ENCODE measurements at places on chromosomes 12 and 14.

- no peak for DNase-seq
These were observed 17.7 kb downstream of the AHSA1 start for GRCh38 chr14:77475432-77476115.

DNA sequence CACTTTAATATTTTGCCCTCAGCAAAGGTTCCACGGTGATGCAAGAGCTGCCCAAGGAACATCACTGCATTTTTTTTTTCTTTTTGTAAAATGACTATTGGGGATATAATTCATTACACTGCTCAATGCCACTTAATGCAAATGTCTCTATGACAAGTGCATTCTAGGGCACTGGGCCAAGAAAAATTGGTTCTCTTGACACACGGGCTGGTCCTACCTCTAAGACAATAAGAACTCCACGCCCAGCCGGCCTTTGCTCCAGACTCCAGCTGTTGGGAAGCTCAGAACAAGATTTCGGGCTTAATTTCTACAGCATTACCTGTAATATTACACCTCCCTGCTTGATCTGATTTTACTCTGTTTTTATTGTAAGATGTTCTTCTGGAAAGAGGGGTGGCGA is 48.8 kb upstream of the VRK1 start:
- DNase-seq, result no peak

DNA sequence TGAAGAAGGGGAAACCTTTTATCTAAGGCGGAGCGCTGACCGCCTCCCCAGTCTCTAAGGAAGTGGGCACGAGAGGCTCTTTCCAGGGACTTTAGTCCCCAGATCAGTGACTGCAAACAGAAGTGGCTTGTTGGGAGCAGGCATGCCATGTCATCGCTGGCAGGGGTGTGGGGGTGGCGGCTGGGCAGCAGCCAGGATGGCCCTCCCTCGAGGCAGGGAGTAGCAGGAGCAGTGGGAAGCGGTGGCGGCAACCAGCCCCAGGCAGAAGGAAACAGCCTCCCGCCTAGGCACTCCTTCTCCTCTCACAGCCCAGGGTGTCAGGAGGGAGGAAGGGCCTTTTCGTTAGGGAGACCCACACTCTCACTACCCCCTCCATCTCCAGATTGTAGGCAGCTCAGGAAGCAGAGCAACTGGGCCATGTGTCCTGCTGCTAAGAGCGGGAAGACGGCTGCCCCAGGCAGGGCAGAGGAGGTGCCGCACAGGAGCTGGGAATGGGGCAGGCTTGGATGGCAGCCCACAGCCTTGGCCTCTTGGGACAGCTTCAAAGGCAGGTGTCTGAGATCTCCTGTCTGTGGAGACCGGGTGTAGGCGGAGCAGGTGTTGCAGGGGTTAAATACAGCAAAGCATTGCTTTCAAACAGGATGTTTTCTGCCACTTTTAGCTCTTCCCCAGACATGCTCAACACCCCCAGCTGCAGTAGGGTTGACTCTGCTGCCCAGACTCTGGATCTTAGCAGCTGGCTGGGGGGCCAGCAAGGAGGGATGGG is 21.8 kb downstream of the VDR start:
- DNase-seq, result no peak

DNA sequence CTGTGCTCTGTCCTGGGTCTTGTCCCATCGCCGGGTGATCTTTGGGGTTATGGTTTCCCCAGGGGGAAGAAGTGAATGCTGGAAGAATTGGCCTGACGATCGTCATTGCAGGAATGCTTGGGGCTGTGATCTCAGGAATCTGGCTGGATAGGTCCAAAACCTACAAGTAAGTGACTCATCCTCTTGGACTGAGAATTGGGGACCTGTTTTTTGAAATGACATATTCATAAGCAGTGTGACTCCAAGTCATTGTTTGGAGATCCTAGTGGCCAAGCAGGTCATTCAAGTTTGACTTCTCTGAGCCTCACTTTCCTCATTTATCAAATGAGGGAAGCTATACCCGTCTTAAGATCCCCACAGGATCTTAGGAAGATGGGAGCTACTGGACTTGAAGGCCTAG is 25.8 kb downstream of the ERG28 start:
- DNase-seq, result no peak

GRCh38 chr12:130280231-130280630 is 57.5 kb upstream of the PIWIL1 start:
- DNase-seq, result no peak

GRCh38 chr12:90585640-90586304 is 369.2 kb downstream of the CCER1 start:
- DNase-seq, result no peak

DNA sequence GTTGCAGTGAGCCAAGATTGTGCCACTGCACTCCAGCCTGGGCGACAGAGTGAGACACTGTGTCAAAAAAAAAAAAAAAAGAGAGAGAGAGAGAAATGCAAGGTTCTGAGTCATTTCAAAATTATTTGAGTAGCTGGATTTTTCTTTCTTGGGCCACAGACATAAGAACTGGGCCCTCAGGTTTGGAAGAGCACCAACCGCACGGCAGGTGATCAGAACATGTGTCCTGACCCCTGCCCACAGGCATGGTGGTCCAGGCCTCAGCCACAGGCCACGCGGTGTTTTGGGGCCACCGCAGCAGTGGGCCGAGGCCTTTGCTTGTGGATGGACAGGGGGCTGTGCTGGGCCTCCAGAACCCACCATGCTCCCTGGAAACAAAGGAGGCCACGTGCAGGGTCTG is 126.7 kb downstream of the CALM1 start:
- no peak for DNase-seq

- DNase-seq, result no peak
These were observed 746.5 kb upstream of the FOXG1 start for GRCh38 chr14:28020112-28020511.

- DNase-seq, result no peak
These were observed 4.7 kb upstream of the GPATCH2L start for GRCh38 chr14:76146976-76147375.

GRCh38 chr12:51863933-51864832 is 15.7 kb upstream of the FIGNL2 start:
- no peak for DNase-seq

DNA sequence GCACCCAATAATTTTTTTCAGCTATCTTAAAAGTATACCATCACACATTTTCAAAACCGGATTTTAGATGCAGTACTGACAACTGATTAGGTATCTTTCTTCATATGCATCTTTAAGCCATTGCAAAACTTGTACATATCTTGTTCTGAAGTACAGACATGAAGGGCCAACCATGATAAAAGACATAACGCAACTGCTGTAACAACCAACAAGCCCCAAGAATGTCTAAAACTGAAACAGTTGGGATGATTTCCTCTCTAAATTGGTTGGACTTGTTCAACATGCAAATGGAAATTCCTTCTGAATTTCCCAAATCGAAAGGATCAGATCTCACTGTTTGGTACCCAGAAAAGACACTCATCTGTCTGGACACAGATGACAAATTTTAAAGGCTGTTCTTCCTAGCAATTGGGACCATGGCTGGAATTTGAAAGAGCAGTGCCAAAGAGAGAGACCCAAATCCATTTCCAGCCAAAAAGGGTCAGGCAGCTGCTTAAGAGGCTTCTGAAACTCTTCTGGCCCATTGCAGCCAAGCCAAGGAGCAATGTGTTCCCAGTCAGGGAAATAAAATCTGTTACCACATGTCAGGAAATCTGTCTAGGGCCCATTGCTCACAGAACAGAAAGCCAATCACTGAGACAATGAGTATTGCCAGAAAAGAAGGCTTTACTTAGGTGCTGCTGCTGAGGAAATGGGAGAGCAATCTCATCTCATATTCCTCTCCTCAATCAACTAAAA is 1122.4 kb upstream of the USP15 start:
- no peak for DNase-seq

DNA sequence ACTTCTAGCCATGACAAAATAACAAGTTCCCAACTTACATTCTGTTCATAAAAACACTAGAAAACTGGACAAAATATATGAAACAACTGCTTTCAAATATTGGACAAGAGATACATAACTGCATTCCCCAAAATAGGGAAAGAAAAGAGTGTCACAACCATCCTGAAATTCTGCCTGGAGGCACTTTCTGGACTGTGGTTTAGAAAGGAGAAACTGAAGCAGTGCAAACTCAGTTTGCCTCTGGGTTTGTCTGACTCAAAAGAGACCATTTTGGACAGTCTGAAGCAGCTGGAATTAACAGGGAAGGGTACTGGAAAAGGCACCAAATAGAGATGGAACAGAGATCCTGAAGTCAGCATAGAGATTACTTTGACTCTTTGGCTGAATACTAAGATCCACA is 11.3 kb upstream of the SYT1 start:
- no peak for DNase-seq

GRCh38 chr12:113467142-113467501 is 4.5 kb downstream of the LHX5 start:
- no peak for DNase-seq

- peak; percentile 38 for DNase-seq
These were observed 4.6 kb downstream of the AP1G2 start for GRCh38 chr14:23562822-23563472.

GRCh38 chr14:94850309-94851211 is 80.6 kb upstream of the GSC start:
- DNase-seq, result no peak

DNA sequence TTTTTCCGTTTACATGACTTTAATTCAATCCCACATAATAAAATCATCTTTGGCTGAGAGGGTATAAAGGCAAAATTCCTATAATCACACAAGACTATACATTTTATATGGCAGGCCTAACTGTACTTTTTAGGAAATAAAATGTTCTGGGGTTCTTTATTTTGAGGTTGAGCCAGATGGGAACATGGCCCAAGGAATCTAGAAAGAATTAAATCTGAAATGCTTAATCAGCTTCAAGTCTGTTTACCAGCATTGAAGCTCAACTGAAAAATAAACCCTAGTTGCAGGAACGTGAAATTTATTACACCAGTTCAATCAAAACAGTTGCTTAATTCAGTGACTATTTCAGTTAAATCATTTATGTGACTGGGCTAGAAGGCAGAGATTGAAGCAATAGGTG is 191.0 kb upstream of the BTG1 start:
- DNase-seq, result no peak

GRCh38 chr14:56899829-56900228 is 89.5 kb upstream of the OTX2 start:
- DNase-seq, result no peak

DNA sequence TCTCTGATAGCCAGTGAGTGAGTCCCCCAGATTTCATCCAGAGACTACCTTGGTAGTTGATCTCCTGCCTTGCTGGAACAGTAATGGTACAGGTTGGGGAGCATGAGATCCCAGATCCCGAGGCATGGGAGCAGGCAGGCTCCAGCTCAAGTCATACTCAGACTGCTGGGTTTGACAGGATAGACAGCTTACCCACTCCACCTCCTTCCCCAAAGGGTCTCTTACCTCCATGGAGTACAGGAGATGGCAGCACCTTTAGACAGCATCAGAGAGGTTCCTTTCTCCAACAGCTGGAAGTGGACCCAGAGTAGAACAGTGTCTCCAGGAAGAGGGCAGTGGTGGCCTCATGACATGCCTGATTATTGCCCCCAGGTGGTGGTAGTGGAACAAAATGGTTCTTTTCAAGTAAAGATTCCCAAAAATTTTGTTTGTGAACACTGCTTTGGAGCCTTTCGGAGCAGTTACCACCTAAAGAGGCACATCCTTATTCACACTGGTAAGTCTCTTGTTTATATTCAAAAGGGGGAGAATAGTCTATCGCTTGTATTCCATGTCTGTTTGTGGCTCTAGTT is 4.9 kb upstream of the CSAD start:
- DNase-seq, result no peak

DNA sequence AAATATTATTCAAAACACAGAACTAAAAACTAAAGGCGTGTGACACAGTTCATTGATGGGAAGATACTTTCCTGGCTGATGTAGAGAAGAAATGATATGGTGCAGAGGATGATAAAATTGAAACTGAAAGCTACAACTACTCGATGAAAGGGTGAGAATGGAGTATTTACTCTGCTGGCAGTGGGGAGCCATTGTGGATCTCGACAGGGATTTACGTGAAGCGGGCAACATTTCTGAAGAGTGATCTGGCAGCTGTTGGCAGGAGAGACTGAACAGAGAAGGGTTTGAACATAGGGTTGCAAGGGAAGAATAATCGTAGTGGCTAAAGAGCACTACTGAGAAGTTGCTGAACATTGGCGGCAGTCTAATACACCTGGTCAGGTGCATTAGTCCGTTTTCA is 464.9 kb downstream of the PDZRN4 start:
- no peak for DNase-seq

DNA sequence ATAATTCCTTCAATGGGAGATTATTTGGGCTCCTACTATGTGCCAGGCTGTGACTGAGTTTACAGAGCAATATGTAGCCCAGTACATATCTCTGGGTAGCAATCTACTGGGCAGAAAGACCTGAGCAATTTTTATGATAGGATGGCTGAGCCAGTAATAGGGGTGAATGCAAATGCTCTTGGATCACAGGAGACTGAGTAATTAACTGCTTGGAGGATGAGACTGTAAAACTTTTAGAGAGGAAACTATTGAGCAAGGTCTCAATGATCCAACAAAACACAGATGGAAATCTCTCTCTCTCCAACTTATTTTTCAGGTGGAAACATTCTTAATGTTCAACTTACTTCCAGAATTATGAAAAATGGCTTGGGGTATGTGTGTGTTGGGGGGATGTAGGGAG is 402.2 kb downstream of the AEBP2 start:
- no peak for DNase-seq

GRCh38 chr12:107983756-107984472 is 145.2 kb upstream of the WSCD2 start:
- DNase-seq, result no peak

GRCh38 chr14:72023128-72024042 is 91.2 kb downstream of the RGS6 start:
- no peak for DNase-seq

DNA sequence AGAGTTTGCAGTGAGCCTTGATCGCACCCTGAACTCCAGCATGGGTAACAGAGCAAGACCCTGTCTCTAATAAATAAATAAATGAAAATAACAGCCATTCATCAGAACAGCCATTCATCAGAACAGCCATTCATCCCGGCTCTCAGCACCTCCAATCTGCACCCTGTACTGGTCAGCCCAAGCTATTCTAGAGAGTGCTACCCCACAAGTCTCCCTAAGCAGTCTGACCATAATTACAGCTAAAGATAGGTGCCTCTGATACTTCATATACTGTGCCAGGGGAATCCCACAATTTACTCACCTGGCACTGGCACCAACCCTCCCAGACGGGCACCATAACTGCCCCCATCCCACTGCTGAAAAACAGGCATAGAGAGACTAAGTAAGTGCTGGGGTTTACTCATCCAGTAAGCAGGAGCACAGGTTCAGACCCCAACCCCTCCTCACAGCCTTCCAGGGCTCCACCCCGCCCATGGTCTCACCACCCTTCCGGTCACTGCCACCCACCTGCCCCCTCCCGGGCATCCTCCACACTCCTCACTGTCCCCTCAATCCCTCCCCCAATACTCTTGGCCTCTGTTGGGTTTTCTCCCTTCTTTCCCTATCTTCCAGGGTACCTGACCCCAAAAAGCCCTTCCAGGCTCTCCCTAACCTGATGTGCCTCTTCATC is 15.2 kb upstream of the EIF5 start:
- no peak for DNase-seq

- no peak for DNase-seq
These were observed 47.5 kb downstream of the GARIN6 start for GRCh38 chr12:99695050-99695449.

- no peak for DNase-seq
These were observed 279.4 kb downstream of the FOXN3 start for GRCh38 chr14:89137526-89138163.

GRCh38 chr12:53267306-53267998 is 647 bp upstream of the ESPL1 start:
- no peak for DNase-seq

- no peak for DNase-seq
These were observed 34.2 kb upstream of the C14orf180 start for GRCh38 chr14:104545151-104545941.

- no peak for DNase-seq
These were observed 51.7 kb upstream of the FERMT2 start for GRCh38 chr14:53002576-53002975.

- no peak for DNase-seq
These were observed 1262.3 kb upstream of the USP15 start for GRCh38 chr12:60997869-60998378.

Measured in activated CD4-positive, alpha-beta T cell treated with anti-CD3 and anti-CD28 coated beads for 1 hour (primary cell).